ENCODE measurements at places on chromosomes 2 and 18.

- no peak for DNase-seq
Measured at GRCh38 chr2:192145496-192145895, 49.2 kb downstream of the TMEFF2 start.

- peak; percentile 82 for DNase-seq
Measured at GRCh38 chr18:36149514-36150289, 20.0 kb downstream of the ELP2 start.

DNA sequence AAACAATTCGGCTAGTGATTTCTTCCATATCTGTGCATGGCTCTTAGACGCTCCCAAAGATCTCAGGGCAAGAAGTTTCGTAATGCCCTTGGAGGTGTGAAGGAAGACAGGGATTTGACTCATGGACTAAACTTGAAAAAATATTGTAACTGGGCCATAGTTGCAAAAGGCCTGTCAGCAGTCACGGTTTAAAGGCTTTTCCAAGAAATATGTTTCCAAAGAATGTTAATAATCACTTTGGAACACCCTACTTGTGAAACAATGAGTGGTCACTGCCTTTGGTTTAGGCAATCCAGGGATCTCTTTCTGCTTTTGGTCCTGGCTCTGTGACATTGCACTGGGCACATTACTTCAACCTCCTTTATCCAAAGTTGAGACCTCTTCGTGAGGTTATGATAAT, 102.5 kb upstream of the RASGRP3 start:
- DNase-seq = no peak

DNA sequence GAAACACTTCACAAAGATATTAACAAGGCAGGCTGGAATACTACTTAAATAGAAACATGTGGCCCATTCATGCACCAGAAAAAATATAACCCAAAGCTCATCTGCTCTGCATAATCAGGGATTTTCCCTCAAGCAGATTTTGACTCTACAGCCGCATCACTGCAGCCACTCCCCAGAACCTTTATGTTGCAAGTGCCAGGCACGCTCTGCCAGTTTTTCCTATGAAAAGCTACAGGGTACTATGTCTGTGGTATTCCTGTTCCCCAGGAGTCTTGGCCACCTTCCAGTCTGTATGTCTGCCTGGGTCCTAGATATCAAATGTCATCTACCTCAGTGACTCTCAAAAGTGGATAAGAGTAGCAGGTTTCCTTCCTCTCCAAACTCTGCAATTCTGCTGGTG, 3.8 kb downstream of the COA5 start:
- no peak for DNase-seq

GRCh38 chr2:204110751-204111516, 174.4 kb downstream of the ICOS start:
- no peak for DNase-seq

DNA sequence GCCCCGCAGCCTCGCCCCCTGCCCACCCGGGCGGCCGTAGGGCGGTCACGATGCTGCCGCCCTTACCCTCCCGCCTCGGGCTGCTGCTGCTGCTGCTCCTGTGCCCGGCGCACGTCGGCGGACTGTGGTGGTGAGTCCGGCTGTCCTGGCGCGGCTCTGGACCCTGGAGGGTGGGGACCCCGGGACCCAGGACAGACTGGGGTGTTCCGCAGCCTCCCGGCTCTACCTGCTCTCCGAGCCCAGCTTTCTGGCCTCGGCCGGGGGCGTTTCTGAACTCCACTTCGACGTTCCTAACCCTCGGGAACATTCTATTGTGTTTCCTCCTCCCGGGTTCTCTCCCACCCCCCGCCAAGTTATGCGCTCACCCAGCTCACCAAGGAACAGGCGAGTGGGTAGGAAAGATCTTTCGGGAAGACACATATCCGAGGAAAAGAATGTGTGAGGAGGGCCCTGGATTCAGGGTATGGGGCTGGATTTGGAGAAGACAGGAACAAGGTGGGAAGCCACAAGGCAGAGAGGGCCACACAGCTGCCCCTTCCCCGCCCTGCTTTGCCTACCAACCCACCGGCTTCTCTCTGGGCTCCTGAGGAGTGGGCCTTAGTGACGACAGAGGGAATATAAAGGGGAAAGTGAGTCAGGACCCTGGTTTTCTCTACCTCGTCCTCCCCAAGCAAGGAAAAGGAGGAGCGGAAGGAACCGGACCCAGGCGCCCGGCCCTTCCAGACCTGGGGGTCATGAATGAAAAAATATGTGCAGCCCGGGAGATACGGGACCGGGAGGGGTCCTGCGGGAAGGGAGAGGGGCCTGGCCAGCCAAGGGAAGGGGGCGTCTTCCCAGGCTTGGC, 605 bp downstream of the WNT6 start:
- DNase-seq = no peak

All from RPMI8226 (cell line).